ENCODE measurements at places on chromosomes 3 and 15.
A peak's percentile ranks its signal among the peaks of the same experiment; 100 is the strongest.

DNA sequence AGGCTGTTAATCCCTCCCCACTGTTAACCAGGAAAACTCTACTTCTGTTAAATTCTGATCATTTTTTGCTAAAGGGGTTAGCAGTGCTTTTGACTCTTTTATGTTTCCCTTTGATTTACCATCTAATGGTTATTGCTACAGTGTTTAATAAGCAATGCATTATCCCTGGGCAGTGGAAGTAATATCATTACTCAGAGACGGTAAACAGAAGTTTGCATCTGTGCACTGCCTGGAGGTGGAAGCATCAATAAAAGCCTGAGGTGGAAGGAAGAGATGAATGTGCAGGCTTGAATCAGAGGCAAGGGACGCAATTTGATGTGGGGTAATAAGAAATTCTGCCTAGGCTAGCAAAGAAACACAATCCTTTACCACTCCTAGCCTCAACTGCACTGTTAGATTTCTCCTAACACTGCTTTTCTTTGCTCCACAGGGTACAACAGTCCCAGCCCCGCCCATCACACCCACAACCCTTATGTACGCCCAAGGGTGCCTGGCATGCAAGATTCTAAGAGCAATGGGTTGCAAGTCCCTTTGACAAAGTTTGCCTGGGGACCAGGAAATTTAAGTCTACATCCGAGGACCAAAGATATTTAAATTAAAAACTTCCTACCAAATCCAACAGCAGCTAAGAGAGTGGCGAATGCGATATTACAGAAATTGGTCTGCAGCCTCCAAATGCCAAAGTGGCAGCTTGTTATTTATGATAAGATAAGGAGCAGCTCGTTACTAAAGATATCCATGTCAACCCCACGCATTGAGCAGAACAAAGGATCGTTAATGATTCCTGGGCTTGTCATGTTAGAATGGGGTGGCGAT, 261.4 kb downstream of the FHIT start:
- no peak for DNase-seq

- DNase-seq, result no peak
Observed at GRCh38 chr3:122390665-122391064, 6.7 kb downstream of the FAM162A start.

GRCh38 chr3:9224490-9224889, 25.0 kb downstream of the SRGAP3 start:
- DNase-seq, result peak; percentile 65

DNA sequence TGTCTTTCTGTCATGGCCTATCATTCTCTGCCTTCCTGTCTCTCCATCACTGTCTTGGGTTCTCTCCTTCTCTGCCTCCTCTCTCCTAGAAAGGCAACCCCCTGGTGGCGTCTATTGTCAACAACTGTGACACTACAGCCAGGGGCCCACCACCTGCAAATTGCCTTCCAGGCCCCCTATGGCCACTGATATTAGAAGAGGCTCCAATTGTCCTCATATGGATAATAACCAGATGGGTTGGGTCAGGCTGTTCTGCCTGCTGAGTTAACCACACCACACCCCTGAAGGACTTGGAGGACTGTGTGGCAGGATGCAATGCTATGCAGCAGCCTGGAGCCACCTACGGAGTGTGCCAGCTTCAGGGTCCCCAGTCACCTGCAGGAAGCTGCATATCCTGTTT, 665.0 kb downstream of the NTRK3 start:
- no peak for DNase-seq

- no peak for DNase-seq
Observed at GRCh38 chr15:37289109-37289765, 188.9 kb upstream of the MEIS2 start.

DNA sequence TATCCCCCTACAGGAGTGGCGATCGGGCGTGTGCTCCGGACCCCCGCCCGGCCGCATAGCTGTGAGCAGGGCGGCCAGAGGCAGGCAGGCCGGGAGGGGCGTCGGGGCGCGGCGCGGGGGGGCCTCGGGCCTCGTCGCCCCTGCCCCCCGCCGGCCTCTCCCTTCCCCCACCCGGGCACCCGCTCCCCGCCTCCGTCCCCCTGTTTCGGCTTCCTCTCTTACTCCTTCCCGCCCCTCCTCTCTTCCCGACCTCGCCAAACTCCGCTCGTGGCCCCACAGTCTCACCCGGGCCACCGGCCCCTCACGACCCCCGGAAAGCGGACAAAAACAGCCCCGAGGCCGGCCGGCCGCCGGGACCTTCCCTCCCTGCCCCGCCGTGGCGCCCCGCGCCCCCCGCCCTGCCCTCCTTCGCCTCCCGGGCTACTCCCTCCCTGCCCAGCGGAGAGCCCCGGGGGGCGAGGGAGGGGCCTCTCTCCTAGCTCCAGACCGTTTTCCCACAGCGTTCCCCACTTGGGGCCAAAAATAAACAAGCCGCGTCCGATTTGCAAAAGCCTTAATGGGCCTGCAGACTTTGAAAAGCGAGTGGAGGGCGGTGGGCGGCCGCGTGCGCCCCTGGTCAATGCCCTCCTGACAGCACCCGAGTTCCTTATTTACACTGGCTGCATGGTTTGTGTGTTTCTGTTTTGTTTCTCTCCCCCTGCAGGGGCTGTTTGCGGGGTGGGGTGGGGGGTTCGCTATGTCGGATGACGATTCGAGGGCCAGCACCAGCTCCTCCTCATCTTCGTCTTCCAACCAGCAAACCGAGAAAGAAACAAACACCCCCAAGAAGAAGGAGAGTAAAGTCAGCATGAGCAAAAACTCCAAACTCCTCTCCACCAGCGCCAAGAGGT, 1.0 kb downstream of the UBE2E1 start:
- no peak for DNase-seq

DNA sequence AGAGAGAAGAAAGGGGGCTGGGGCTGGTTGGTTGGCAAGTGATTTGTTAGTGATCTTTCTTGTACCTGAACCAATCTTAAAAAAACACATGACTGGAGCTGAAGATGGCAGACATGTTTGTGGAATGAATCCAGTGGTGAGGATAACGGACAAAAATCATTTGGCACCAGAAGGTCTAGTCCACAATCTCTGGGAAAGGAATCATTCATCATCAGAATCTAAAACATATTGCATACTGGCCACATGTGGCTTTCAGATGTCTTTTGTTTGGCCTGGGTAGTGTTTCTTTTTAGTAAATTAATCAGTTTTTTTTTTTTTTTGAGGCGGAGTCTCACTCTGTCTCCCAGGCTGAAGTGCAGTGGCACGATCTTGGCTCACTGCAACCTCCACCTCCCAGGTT, 5.0 kb downstream of the NEK11 start:
- DNase-seq, result no peak

- DNase-seq, result peak; percentile 72
Observed at GRCh38 chr3:185733980-185734724, 90.7 kb downstream of the IGF2BP2 start.

- DNase-seq, result no peak
Observed at GRCh38 chr3:153050978-153051377, 111.0 kb upstream of the RAP2B start.
